ENCODE measurements at places on chromosomes 1 and 21.

DNA sequence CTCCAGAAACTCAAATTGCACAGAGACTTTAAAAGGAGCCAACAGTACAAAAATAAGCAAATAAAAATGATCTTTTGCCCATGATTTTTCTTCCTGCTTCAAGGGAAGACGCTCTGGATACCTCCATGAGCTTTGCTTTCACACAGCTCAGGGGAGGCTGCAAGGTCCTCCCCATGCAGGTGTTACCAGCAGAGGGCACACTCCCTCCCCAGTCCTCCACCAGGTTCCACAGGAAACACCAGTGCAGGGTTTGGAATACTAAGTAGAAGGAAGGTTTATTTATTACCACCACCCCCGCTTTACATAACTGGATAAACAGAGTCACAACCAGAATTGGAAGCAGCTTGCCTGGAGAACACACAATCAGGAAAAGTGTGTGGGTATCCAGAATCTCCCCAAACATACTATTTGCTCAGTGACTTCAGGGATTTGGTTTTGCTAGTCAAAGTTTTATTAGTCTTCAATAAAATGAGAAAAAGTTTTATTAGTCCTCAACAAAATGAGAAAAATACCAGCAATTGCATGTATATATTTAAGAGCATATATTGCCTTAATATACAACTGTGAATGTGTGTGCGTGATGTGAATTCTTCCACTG lies 37.3 kb downstream of the HSD3B1 start:
- no peak for DNase-seq

- no peak for DNase-seq
These were observed 11.1 kb downstream of the F3 start for GRCh38 chr1:94530373-94530878.

GRCh38 chr1:155909894-155910293 lies 1.3 kb downstream of the RIT1 start:
- DNase-seq, result no peak

GRCh38 chr1:39609618-39610331 lies 29.7 kb downstream of the HEYL start:
- no peak for DNase-seq
